Smooth muscle cell of the brain vasculature (primary cell): ENCODE measurements at places on chromosomes 2 and 18.

- DNase-seq = no peak
These were observed 75.9 kb downstream of the INHBB start for GRCh38 chr2:120421830-120422175.

GRCh38 chr2:64987001-64987955 is 1.9 kb upstream of the SLC1A4 start:
- DNase-seq = no peak

DNA sequence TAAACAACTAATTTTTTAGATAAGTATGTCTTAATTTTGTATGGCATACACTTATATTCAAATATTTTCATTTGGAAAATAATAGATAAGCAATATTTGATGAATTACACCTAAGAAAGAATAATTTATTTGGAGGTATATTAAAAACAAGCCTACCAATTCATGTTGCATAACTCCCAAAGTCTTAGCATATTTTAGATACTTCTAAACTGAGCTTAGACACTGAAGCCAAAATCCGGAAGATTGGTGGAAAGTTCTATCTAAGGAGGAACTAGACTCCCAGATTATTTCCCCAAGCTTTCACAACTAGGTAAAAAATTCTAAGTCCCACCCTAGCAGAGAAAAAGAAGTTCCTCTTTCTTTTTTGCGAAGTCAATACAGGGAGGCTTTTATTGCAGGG is 221.0 kb upstream of the MMADHC start:
- DNase-seq = no peak

GRCh38 chr18:29084120-29084519 is 907.2 kb upstream of the CDH2 start:
- no peak for DNase-seq
